ENCODE measurements at places on chromosomes 2 and 18.

DNA sequence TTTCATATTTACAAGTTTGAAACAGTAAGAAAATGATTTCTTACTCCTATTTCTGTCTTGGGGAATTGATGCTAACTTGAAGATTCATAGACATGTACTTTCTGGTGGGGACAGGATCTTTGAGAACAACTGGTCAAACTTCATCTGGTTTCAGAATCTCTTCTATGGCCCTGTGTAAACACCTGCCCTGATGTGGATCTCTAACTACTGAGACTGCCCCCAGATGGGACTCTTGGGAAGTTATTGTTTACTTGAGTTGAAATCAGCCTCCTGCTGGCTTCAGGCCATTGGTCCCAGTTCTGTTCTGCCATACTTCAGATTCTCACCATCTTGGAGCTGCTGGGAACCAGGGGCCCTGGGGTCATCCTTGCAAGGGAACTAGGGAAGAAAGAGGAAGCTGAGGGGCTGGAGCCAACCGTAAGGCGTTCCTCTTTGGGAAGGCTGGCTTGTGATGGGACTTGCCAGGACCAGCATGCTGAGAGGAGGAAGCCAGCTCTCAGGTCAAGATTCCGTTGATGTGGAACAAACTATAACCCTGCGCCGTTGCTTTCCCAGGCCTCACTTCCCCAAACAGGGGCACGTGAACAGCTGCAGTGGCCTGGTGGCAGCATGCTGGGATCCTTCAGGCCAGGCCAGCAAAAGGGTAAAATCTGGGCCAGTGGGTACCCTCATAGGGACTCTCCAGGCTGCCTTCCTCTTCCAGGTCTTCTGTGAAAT, 135.5 kb upstream of the CXCR4 start:
- no peak for DNase-seq

DNA sequence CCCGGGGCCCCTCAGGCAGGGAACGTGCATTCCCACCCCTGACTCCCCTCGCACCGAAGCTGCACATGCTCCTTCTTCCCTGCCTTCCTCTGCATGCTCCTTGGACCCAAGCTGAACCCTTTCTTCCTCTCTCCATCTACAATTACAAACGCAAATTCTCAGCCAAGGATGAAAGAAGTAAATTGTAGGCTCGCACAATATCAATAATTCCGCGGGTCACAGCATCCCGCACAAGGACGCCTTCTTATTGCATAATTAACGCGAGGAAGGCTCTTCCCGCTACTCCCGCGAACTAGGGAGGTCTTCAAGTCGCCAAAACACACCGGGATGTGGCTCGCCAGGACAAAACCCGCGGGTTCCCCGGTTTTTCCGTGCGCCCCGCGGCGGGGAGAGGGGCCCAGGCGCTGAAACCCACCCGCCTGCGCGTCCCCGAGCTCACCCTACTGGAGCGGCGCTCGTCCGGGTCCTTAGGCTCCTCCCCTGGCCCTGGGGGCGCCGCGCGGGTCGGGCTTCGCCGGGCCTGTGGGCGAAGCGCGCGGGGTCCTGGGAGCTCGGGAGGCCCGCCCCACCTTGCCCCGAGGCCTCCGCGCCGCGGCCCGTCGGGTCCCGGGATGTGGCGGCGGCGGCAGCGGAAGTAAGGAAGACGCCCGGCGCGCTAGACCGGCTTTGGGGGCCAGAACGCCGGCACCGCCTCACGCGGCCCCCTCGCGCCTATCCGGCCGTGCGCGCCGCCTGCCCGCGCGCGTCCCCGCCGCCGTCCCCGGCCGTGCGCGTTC, at the start of gene CHST10:
CHST10 (minus strand) TSS at position 734 of the 776 bp plus-strand sequence. CDS start 10,993 bp downstream, outside the sequence.
- peak; percentile 36 for DNase-seq

DNA sequence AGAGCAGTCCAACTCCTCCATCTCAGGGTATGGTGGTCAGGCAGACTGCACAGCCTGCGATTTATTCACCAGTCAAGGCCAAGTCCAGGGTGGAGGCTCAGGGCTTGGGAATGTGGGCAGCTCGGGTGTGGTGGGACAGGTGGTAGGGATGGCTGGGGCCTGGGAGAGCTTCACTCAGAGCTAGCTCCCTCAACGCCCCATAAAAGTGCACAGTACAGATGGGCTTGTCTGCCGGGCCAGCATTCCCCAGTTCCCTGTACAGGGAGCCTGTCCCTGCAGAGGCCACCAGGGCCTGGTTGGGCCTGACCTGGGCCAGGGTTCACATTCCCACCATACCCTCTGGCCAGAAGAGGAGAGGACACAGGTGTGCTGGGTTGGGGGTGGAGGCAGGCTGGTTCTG, 49.2 kb upstream of the OTOS start:
- no peak for DNase-seq

DNA sequence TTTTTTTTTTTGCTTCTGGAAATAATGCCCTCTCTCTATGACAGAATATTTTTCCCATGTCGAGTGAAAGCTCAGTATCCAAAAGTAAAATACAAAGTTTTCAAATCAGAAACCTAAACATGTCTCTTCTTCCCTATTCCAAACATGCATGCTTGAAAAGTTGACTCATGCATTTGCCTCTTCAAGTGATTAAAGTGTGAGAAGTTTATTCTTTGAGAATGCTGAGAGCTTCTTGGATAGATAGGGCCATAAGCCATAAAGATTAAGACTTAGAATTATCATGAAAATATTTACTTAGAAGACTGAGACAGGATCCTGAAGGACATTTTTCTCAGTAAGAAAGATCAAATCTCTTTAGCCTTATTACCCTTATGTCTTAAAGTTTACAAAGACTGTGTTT, 98.6 kb upstream of the EPB41L5 start:
- no peak for DNase-seq

- no peak for DNase-seq
Measured at GRCh38 chr2:197137231-197137630, 173.3 kb downstream of the ANKRD44 start.

DNA sequence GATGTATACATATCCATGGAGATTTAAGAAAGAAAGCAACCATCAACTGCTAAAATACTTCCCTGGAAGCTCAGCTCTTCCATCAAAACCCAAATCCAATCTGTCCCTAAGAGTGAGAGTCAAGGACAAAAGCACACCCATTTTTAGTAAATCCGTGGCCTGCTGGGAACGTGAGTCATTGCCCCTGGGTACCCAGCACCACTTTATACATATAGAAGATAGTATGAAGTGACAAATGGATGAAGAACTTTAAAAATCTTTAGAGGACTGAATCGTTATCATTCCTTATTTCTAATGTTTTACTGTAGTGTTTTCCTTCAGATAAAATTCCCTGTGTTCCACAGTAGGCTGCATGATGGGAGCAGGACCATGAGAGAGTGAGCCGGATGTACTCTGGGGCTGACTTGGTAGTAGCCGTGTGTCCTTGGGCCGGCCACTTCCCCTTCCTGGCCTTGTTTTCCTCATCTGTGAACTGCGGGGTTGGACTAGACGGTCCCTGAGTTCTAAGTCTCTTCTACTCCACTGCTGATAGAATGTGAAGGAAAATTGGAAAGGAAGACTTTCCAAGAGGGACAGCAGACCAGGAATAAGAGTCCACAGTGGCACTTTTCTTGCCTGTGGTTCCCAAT, 28.5 kb upstream of the CEP68 start:
- DNase-seq, result no peak

- DNase-seq, result no peak
Measured at GRCh38 chr2:170717991-170718589, 3.0 kb downstream of the SP5 start.

- no peak for DNase-seq
Measured at GRCh38 chr18:49459404-49460171, 857 bp downstream of the DYM start.

DNA sequence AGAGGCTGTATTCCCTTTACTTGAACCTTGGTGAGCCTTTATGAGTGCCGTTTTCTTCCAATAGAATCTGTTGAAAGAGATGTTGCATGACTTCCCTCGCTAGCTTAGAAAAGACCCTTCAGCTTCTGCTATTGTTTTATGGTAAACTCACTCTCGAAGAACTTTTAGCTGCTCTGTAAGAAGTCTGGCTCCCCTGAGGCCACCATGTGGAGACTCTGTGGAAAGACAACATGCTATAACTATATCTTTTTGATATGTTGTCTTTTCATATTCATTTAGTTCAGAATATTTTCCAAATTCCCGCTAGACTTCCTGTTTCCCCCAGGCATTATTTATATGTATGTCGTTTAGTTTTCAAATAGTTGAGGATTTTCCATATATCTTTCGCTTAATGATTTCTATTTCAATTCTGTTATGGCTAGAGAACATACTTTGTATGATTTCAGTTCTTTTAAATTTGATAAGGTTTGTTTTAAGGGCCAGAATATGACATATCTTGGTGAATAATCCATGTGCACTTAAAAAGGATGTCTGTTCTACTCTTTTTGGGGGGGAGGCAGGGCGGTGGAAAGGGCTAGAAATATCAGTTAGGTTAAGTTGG, 64.1 kb downstream of the PTPN4 start:
- DNase-seq, result no peak

GRCh38 chr18:13482618-13482945, 243.8 kb downstream of the FAM210A start:
- no peak for DNase-seq

GRCh38 chr2:1561259-1561658, 148.0 kb downstream of the TPO start:
- DNase-seq, result no peak

- no peak for DNase-seq
Measured at GRCh38 chr2:203972066-203972465, 35.5 kb downstream of the ICOS start.
